ENCODE measurements at places on chromosomes 5 and 9.

GRCh38 chr5:27172693-27173092 is 134.3 kb upstream of the CDH9 start:
- no peak for DNase-seq

DNA sequence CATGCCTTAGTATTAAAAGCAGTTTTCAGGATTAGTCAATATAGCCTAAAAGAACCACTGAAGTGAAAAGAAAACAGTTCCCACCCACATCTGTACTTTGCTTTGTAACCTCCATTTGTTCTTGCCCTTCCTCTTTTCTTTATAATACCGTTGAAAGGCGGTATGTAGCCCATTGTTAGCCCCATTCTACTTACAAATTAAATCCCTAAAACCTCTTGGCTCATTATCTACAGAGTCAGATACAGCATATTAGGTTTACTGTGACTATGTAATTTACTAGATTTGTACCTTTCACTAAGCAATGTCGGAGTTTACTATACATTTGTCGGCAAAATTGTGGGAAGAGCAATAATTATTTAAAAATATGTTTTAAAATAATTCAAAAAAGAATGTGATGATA is 17.3 kb downstream of the ALDH1A1 start:
- no peak for DNase-seq

DNA sequence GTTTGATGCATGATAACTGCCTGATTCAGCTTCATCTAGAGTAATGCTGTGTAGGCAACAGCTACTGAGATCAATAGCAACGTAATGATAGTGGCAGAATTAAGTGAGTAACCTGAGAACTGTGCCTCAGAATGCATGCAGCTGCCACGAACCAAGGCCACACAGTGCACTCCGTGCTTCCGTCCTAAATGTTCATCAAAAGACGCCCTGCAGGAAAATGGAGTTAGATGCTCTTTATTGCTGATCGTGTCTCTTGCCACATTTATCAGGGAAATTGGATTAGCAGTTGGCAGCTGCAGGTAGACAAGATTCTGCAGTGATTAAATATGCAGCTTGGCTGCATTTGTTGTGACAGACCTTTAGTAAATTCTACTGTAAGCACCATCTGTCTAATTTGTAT is 107.7 kb upstream of the TLX3 start:
- DNase-seq = peak; percentile 24

- no peak for DNase-seq
These were observed 9.4 kb downstream of the ERAP2 start for GRCh38 chr5:96885518-96886338.

- DNase-seq = no peak
These were observed 67.0 kb upstream of the RNU6ATAC start for GRCh38 chr9:134231330-134231745.

Data from NCI-H345 (cell line).